ENCODE measurements at places on chromosomes 1 and 21.

DNA sequence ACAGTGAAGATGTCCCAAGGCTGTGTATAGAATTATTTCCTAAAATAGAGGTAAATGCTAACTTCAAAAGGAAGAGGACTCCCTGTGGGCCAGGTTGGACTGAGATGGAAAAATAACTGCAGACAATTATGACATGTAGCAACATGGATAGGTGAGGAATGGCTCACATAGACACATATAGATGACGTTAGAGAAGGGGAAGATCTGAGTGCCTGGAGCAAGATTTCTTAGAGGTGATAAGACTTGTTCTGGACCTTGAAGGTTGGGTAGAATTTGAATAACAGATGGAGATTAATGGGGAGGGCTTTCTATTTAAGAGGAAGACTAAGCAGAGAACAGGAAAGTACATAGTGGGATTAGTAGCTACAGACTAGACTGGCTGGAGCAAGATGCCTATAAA is 76.9 kb downstream of the C1orf21 start:
- no peak for DNase-seq

GRCh38 chr1:245763873-245764331 is 609.1 kb downstream of the KIF26B start:
- no peak for DNase-seq

DNA sequence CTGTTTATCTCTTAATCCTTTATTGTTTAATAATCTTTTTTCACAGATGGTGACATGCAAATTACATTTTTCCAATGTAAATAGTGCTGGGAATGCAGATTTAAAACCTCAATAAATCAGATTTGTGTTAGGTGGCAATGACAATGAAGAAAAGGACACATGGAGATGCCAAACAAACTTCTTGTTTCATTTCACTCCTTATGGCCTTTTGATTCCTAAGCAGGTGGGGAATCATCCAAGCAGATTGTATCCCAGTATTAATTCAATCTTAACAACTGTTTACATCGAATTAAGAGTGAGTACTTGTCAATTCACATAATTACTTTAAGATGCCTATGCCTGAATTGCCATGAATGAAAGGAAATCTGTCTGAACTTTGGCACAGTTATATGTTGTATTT is 98.9 kb upstream of the RGS18 start:
- no peak for DNase-seq

DNA sequence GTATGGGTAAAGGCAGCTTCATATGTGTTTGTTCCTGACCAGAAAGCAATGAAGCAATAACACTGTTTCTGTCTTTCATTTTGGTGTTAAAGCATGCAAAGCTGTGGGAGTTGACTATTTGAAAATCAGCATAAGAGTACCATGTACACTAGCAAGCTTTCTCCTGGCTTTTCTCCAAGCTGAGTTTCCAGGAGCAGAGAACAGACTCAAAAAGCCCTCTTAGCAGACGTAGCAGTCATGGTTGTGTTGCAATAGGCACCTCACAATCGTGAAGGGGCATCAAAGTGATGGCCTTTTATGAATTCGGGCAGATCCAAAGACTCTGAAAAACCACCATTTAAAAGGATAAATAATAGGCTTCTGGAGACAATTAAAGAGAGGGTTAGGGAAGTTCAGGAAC is 159.7 kb downstream of the PTGER3 start:
- DNase-seq, result no peak

DNA sequence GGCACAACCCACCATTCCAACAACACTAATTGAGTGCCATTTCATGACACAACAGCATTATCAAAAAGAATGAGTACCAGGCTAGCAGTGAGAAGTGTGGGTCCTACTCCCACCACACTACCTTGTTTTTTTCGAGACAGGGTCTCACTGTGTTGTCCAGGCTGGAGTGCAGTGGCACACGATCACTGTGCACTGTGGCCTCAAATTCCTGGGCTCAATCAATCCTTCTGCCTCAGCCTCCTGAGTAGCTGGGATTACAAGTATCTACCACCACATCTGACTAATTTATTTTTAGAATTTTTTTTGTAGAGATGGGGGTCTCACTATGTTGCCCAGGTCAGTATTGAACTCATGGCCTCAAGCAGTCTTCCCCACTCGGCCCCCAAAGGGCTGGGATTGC is 30.7 kb downstream of the CD247 start:
- DNase-seq, result no peak

DNA sequence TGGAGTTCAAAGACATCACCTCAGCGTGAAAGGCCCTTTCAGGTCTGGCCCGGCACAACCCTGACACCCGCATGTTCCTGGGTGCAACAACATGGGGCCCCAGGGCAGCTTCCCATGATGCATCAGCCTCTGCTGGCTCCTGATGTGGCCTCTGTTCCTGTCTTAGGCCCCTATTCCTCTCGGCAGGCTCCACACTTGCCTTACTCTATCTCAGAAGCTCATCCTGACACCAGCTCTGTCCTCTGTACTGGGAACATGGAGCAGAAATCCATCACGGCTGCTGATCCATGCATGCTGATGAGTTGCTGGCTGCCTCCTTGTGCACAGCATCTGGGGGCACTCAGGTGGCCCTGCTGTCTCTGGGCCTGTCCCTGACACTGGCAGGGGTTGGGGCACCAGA is 74.6 kb downstream of the ADARB1 start:
- DNase-seq, result no peak

GRCh38 chr1:220526294-220526693 is 1.6 kb upstream of the MARK1 start:
- DNase-seq, result no peak

GRCh38 chr1:166884040-166884642 is 8.1 kb upstream of the TADA1 start:
- peak; percentile 2 for DNase-seq
